Globus pallidus (tissue), 1 donor: ENCODE measurements at places on chromosomes 7 and 10.
A peak's percentile ranks its signal among the peaks of the same experiment; 100 is the strongest.

DNA sequence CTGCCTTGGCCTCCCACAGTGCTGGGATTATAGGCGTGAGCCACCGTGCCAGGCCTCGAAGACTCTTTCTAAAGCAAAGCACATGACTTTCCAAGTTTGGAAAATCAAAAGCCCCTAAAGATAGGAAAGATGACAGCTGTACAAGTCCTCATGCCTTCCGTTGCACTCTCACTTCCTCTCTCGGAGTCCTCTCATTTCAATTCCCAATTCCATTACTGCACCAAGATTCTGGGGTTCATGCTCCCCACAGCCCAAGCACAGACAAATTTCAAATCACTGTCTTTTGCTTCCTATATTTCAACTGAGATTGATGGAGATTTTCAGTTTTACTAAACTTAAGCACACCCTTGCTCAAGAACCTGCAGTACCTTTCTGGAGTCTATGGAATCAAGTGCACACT is 10.9 kb upstream of the PLAU start:
- DNase-seq, result no peak

DNA sequence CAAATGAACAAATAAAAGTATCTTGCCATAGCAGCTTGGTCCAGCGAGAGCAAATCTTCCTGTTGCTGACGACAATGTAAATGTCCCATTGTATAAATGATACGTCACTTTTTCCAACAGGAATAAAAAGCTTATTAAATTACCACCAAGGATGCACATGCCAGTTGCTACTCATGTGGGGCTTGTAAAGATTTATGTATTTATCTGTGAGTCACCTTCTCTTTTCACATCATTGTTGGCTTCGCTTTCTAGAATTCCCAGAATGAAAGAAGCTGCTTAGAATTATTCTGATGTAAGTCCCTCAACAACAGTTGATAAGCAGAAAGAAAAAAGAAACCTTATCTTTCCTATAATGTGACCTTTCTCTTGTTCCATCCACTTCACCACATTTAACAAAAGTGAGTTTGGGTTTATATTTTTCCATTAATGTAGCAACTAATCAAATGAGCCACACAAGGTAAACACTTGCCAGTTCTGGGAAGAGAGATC is 22.4 kb downstream of the DNAJC12 start:
- DNase-seq, result no peak

DNA sequence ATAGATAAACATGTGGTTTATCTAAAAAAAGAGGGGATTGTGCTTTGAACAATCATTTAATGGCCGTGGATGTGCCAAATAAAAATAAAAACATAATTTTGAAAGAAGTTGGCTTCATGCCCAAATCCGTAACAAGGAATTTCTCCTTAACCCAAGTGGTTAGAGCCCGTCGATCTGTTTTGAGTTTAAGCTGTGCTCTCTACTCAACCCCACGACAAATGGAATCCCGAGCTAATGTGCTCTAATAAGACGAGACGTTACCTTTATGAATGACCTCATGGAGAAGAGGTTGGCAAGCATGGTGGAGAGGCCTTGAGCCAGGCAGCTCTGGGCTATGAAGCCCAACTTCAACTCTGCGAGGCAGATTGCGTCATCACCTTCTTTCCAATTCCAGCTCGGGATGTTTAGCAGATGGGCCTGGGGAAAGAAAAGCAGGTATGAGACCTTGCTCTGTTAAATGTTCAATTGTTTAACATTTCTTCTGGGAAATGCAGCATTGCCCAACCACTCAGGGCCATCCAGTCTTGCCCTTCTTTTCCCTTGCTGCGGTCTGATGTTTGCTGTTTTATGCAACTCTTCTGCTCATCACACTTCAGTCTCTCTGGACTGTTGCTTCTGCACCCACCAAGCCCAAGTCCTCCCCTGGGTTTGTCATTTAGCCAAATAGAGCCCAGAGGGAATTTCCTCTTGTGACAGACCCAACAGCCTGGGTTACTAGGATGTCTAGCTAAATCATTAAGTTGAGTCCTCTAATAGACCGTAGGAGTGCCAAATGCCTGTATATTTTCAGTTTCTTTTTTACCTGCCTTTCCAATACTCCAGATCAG is 564.6 kb downstream of the KCNMA1 start:
- DNase-seq, result no peak

- no peak for DNase-seq
Measured at GRCh38 chr7:136403591-136403990, 426.4 kb upstream of the MTPN start.

DNA sequence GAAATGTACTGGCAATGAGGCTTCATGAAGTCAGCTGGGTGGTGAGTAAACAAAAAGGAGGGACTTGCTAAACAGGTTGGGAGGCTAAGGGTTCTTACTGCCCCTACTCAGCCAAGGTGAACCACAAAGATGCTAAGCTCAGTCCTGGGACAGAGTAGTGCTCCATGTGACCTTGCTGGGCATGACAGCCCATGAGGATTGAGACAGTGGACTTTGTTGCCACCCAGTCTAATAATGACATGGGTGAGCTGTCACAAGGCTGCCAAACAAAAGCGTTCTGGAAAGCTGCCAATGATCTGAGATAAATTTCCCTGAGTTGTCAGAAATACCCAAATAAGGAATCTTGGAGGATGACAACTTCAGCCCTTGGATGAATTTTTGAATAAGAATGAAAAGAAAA is 75.2 kb downstream of the CLEC2L start:
- peak; percentile 64 for DNase-seq

GRCh38 chr7:29508608-29509007 is 55.0 kb upstream of the PRR15 start:
- DNase-seq, result no peak

DNA sequence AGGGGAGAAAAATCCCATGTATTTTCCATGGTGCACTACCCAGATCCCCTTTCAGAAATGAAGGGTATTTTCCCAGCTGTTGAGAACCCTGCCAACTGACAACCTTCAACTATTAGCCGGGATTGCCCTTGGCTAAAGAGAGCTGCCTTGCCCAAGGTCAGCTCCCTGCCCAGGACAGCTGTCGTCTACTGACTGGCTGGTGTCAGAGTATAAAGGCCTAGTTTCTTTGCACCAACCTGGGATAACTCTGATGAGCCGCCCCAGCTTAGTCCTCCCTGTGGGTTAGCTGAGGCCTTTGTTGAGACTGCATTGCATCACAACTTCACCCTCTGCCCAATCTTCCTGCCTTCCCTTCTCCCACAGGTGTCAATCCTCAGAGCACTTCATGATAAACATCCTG is 147.2 kb upstream of the RHEB start:
- no peak for DNase-seq

- peak; percentile 14 for DNase-seq
Measured at GRCh38 chr7:38070718-38071117, 107.3 kb upstream of the STARD3NL start.
